Chondrocyte (in vitro differentiated cells): ENCODE measurements at places on chromosomes 3 and 15. TPM values are rescaled to one million over a fixed set of nuclear protein-coding genes. Genes with fewer than 3 reads are reported as not detected.

DNA sequence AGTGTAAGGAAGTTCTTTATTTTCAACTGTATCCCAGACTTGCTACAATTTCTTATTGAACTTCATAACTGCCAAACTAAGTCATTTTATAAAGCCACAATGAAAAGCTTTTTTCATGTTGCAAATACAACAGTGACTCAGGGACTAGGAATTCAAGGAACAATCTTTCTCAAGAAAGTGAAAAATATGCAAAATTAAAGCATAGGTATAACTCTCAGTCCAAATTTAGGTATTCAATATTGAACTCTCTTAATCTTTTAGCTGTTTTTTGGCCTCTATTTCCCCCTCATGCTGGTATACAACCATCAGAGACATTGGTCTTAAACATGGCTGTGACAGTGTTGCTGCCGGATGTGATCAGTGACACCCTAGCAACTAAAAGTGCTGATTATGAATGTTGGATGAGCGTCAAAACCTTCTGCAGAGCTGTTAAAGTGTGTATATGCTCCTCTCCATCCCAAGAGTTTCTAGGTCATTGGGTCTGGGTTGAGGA, 476.9 kb downstream of the ZNF385D start:
- no peak for DNase-seq

GRCh38 chr15:83324799-83325198, 40.3 kb upstream of the BNC1 start:
- no peak for DNase-seq

- no peak for DNase-seq
Measured at GRCh38 chr3:66076861-66077470, 38.2 kb upstream of the MAGI1 start.

GRCh38 chr3:170889630-170890029, 18.8 kb downstream of the EIF5A2 start:
- DNase-seq = no peak

DNA sequence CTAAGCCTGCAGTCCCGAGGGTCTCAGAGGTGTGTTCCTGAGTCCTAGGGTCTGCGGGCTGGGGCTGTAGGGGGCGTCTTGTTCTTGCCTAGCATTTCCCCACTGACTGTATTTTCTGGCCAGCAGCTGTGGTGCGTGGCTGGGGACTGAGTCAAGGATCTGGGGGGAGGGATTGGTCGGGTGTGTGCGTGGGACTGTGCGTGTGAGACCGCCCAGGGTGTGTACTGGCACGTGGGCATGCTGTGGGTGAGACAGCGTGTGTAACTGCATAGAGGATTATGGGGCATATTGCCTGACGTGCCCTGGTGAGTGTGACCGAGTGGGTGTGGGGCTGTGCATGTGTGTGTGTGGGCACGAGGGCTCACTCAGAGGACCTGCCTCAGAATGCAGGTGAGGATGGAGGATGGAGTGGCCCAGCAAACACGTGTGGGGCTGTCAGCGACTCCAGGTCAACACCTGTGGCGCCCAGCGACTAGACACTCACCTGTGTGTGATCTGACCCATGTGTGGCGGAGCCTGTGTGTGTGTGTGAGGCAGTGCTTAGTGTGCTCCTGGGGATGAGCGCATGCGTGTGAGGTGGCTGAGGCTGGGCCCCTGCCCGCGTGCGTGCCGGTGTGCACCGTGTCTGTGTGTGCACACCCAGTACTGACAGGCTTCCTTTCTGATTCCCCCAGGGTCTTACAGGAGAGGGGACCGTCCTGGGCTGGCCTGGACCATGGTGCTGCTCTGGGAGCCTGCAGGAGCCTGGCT, 20.9 kb downstream of the FBLN2 start:
- no peak for DNase-seq

- no peak for DNase-seq
Measured at GRCh38 chr15:56017920-56018319, 24.5 kb upstream of the NEDD4 start.

DNA sequence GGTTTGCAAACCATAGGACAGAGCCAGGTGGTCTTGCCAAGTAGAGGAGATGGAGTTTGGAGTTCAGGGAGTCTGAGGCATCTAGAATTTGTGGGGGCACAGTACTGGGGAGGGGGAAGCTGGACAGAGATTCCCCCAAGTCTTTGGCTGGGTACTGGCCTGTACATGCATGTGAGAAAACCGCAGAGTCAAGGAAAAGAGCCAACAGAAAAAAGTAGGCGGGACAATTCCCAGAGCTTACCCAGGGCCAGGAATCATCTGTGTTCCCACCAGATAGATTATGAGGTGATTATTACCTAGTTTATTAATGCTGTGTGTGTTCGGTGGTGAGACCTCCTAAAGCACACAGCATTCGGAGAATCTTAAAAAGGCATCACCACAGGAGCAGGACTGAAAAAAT, 11.3 kb downstream of the LYSMD4 start:
- DNase-seq = no peak

GRCh38 chr3:143484846-143485512, 363.3 kb downstream of the SLC9A9 start:
- DNase-seq = no peak

GRCh38 chr3:132180337-132180791, 136.8 kb upstream of the ACP3 start:
- no peak for DNase-seq

DNA sequence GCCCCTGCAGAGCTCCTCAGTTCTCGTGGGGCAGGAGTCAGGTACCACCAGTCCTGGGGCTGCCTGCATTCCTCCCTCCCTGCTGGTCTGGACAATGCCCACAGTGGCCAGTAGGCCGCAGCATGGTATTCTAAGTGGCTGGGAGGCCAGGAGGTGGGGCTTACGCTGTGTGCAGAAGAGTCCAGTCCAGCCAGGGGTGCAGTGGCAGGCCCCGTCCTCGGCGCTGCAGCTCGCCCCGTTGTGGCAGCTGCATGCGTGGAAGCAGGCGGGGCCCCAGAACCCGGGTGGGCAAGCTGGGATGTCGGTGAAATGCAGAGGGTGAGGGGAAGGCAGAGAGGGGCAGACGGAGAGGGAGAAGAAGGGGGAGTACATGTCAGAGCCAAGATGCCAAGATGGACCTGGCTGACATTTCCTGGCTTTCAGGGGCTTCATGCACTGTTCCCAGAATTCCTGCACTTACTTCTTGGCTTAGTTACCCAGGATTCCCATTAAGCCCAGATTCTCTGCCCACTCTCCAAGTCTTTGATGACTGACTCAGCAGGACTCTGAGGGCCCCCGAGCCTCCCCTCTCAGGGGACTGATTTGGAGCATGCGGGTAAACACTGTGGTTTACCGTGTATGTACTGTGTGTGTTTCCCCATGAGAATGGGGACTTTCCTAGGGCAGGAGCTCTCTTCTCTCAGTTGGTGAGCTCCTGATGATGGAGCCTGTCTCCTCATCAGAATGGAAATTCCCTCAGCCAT, 47.5 kb downstream of the RAB11A start:
- DNase-seq = no peak

LCTL gene
- 0.31 to 0.50 TPM (median 0.31 TPM) in 3 replicates for total RNA-seq

IMPG2 gene
- 0.50 to 0.80 TPM (median 0.56 TPM) in 3 replicates for total RNA-seq

ZNF621 gene
- total RNA-seq = 25.3 to 27.0 TPM (median 26.0 TPM) in 3 replicates
